AG08395 (cell line): ENCODE measurements at places on chromosomes 2 and 18.

DNA sequence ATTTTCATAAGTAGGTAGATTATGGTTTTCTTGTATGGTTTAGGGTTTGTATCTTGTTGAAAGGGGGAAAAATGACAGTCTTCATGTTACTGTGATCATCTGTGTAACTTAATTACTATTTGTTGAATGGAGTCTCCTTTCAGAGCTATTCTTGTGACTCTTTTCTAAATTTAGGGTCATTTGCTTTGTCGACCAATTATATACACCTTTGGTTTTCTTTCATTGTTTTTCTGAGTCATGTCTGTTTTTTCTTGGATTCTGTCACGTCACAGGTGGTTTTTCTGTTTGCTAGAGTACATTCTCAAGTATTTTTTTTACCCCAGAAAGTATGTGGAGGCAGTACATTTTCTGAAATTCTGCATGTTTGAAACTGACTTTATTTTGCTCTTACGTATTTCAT lies 43.8 kb upstream of the DYSF start:
- no peak for DNase-seq

GRCh38 chr2:21217442-21217841 lies 93.7 kb downstream of the TDRD15 start:
- no peak for DNase-seq

GRCh38 chr2:239756031-239756789 lies 268.9 kb downstream of the NDUFA10 start:
- DNase-seq: no peak

DNA sequence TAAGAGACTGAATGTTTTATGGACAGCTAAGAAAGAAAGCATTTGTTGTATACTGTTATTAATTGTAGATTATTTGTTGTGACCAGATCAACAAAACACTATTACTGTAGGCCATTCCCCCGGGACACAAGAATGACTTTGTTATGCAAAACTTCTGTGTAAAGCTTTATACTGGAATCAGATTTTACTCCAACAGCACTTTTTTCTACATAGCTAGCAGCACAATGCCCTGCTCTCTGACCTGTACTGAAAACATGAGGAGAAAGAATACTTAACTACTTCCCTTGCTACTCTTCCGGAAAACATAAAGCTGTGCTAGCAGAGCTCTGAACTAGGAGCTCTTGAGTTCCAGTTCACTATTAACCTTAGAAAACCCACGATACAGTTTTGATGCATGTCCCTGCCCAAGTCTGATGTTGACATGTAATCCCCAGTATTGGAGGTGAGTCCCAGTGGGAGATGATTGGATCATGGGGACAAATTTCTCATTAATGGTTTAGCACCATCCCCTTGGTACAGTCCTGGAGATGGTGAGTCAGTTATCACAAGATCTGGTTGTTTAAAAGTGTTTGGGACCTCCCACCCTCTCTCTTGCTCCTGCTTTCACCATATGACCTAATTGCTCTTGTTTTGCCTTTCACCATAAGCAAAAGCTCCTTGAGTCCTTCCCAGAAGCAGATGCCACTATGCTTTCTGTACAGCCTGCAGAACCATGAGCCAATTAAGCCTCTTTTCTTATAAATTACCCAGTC lies 601.1 kb upstream of the PIK3C3 start:
- DNase-seq: no peak

DNA sequence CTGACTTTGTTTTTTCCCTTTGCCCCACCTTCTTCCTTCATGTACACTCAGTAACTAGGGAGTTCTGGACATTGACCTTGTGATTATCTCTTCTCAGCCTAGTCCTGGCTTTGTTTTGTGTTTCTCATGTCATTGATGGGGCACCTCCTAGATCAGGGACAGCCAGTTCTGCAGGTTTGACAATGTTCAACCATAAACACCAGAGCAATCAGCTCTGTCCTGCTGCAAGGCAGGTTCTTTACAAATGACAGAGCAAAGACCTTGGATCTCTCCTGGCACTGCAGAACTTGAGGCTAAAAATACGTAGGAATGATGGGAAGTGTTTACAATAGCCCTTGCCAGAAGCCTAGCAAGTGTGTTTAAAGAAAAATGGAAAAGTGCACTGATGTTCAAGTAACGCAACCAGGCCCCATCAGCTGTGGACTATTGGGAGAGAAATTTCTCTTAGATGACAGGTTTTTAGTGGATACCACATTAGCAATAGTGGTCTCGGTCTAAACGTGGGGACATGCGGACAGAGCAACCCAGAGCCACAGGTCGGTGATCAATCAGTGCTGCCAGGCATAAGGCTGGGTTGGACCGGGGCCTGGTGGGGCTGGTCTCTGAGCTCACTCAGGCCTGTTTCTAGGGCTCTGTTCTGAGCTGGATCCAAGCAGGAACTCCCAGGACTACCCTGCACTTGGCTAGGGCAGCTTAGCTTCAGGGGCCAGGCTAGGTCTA lies 76.8 kb downstream of the SOWAHC start:
- DNase-seq: no peak

GRCh38 chr18:57942493-57942892 lies 101.5 kb upstream of the NEDD4L start:
- no peak for DNase-seq

- DNase-seq: peak; percentile 96
These were observed 150.7 kb upstream of the DLX2 start for GRCh38 chr2:172253190-172254052.

GRCh38 chr2:85802354-85803103 lies 48.7 kb downstream of the ATOH8 start:
- DNase-seq: no peak

DNA sequence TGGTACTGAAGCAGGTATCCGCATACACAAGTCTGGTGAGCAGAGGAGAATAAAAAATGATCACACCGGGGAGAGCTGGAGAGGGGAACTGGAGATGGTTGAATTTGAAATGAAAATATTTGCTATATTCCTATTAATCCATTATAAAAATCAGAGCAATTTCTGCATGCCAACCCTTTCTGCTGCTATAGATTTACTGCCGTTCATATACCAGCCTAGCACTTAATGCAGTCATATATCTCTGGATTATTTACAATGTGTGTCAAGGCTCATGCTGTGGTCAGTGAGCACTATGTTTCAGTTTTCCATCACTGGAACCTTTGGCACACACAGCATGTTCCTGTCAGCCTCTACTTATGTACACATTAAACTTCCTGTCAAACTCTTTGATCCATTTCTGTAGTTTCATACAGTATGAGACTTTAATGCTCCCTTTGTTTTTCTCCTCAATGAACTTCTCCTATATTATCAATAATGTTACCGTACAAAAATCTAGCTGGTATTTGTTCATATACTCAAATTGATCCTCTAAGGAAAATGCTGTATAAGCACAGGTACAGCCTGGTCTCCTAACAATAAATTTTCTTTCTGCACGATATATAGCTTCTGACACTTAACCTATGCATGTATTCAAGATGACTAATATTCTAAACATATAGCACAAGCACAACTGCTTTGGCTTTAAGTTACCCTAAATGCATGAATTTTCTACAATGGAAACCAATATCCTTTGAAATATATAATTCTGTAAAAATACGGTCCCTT lies 36.7 kb downstream of the FANCL start:
- DNase-seq: no peak

GRCh38 chr18:11293794-11294193 lies 144.4 kb upstream of the PIEZO2 start:
- DNase-seq: no peak

DNA sequence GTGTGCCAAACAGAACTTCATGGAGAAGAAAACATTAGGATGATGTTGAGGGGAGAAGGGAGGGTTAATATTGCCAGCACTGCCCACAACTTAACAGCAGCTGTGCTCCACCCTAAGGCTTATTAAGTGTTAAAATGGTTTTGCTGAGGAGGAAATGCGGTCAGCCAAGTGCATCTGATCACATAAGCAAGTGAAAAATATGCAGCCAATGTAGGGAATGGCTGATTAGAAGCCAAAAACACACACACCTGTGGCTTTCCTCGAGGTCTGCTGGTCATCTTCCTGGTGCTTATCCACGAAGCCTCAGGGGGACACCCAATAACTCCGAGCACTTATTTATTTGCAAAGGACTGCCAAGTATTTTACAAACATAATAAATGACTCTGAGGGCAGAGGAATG lies 66.3 kb upstream of the GPR45 start:
- DNase-seq: no peak

GRCh38 chr2:226601881-226602662 lies 197.5 kb downstream of the IRS1 start:
- DNase-seq: no peak

GRCh38 chr2:175984846-175985245 lies 17.2 kb downstream of the LNPK start:
- DNase-seq: no peak

DNA sequence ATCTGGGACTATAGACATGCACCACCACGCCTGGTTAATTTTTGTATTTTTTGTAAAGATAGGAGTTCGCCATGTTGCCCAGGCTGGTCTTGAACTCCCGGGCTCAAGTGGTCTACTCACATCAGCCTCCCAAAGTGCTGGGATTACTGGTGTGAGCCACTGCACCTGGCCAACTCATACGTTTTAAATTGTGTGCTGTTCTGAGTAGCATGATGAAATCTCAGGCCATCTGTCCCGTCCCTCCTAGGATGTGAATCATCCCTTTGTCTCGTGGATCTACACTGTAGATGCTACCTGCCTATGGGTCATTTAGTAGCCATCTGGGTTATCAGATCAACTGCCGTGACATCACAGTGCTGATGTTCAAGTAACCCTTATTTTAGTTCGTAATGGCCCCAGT lies 38.5 kb upstream of the RMP24 start:
- DNase-seq: no peak

DNA sequence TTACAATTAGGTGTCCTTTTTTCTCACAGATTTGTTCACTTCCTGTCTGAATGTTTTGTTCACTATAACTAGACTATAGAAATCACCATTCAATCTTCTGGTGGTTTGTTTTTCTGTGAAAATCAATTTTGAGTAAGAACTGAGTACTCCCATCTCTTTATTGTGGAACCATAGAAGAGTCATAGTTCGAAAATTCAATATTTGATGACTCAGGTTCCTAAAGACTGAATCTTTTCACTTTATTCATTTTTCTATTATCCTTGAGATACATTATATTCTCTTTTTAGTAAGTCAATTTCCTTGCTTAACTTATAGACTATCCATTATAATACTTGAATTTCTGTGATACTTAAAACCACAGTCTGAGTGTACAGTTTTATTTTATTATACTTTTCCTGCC lies 49.3 kb upstream of the KCNH7 start:
- DNase-seq: no peak

- no peak for DNase-seq
These were observed 105.2 kb upstream of the OTOS start for GRCh38 chr2:240245706-240246105.

DNA sequence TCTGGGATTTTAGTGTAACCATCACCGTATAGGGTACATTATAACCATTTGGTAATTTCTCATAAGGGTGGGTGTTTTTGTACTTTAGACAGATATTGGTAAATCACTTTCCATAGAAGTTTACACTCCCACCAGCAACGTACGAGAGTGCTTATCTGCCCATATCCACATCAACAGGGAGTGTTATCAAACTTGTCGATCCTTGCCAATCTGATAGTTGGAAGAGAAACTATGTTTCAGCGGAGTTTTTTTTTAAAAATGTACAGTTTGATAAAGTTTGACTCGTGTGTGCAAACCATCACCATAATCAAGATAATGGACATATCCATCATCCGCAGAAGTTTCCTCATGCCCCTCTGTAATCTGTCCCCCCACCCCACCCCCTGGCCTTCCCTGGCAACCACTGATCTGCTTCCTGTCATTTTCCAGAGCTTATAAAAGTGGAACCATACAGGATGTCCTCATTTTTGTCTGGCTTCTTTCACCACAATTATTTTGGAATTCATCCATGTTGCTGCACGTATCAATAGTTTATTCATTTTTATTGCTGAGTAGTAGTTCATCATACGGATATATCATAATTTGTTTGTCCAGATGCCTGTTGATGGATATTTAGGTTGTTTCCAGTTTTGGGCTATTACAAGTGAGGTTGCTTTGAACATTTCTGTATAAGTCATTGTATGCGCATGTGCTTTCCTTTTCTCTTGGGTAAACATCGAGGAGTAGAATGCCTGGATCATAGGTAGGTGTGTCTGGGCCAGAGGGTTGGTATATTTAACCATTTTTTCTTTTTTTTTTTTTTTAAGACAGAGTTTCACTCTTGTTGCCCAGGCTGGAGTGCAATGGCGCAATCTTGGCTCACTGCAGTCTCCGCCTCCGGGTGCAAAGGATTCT lies 18.6 kb downstream of the GLI2 start:
- no peak for DNase-seq

DNA sequence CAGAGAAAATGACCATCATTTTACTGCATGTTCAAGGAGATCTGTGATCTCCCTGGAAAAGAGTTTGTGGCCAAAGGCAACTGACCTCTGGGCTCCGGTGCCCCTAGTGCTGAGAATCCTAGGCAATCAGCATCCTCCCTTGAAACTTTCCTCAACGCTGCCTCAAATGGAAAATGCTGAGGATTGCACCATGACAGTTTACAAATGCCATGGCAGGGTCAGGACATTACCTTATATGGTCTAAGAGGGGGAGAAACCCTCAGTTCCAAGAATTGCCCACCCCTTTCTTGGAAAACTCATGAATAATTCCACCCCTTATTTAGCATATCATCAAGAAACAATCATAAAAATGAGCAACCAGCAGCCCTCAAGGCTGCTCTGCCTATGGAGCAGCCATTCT lies 48.3 kb downstream of the ALPK2 start:
- no peak for DNase-seq

DNA sequence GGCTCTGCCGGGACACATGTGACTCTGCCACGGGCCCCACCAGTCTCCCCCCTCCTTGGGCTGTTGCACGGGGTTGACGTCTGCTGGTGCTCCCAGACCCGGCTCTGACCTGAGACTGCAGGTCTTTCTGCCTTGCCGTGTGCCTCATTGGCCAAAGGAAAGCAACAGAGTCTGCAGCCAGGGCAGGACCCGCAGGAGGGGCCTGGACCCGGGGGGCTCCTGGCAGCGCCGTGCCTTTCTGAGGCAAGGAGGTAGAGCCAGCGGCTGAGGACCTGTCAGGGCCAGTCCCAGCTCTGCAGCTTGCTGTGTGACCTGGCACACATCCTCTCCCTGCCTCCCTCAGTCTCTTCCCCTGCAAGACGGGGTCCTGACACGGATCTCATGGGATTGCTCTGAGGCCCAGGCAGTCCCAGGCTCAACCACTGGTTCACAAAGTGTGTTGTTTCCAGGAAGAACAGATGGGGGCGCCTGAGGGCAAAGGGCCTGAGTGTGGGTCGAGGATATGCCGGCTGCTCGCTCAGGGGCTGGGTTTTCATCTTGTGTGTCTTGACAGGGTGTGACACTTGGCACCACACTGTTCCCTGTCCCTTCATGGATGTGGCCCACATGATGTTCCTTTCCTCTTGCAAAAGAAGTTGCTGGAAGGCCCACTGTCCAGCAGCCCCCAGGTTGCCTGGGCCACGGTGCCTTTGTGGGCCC lies 9.0 kb downstream of the CAPN10 start:
- peak; percentile 19 for DNase-seq

- DNase-seq: no peak
These were observed 317.3 kb upstream of the THUMPD2 start for GRCh38 chr2:40096360-40096759.
